Spleen (tissue), 13 donors: ENCODE measurements at places on chromosomes 6 and 20.

- peak; percentile 11 for DNase-seq
These were observed 255.6 kb downstream of the PREX1 start for GRCh38 chr20:48571949-48572847.

- no peak for DNase-seq
These were observed 25.0 kb downstream of the HEBP2 start for GRCh38 chr6:138428944-138429598.

GRCh38 chr6:133921249-133921859, 31.7 kb upstream of the TBPL1 start:
- no peak for DNase-seq

- no peak for DNase-seq
These were observed 149.6 kb downstream of the BACH2 start for GRCh38 chr6:90146921-90147649.

DNA sequence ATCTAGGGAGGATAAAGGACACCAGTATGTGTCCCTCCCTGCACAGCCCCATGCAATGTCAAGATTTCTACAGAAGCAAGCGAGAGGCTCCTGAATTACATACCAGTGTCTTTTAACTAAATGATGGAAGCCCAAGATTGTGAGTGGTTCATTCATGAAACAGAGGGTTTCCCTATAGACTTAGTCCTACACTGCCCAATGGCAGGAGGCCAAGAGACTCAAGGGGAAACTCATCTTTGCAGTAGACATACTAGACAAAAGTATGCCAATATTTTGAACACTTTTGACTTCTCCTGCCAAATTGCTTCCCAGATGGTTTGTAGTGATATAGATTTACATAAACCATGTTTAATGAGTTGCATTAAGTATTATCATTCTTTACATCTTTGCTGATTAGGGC, 557.2 kb upstream of the JAG1 start:
- no peak for DNase-seq
